ENCODE measurements at places on chromosomes 1 and 21.
A peak's percentile ranks its signal among the peaks of the same experiment; 100 is the strongest.

DNA sequence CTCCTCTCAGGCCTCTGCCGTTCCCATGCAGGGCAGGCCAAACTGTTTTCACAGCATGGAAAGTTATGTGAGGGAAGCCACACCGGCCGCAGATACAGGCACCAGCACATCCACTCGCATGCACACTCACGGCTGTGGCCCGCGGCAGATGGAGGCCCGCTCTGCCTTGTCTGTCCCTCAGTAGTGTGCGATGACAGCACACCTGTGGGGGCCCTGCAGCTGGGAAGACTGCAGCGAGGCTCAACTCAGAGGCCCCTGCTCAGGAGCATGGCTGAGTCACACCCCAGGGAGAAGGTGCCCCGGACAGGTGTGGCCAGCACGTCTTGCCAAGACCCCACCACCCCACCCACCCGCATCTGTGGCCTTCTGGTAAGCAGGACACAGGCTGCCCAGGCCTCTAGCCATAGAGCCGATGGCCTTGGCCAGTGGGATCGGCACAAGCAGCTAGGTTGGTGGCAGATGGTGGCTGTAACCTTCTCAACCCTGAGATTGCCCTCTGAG is 1.3 kb upstream of the UBE2J2 start:
- no peak for DNase-seq

GRCh38 chr1:248622570-248623001 is 12.3 kb downstream of the OR2T11 start:
- DNase-seq = peak; percentile 17

- DNase-seq = no peak
Observed at GRCh38 chr1:26848941-26849774, 13.8 kb upstream of the SFN start.

GRCh38 chr1:177945943-177946650 is 23.8 kb downstream of the SEC16B start:
- DNase-seq = peak; percentile 80

GRCh38 chr1:160097911-160098851 is at the start of gene IGSF8:
Gene IGSF8 (minus strand): TSS chr1:160098619. CDS start chr1:160098472, 147 bp downstream.
- peak; percentile 98 for DNase-seq

DNA sequence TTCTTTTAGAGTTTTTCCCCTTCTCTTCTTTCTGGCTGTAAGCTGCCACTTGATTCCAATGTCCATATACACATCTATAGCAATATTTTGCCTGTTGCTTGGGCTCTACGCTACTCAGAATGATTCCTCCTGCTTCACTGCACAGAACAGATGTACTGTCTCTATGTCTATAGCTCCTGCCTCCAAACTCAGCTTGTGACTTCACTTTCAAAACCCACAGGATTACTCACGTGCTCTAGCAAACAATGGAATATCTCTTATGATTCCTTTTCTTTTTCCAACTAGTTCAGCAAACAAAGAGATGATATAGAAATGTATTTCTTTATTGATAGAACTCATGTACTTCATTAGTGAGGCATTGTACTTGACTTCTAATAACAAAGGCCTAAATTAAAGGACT is 80.5 kb upstream of the SOX13 start:
- DNase-seq = no peak

- DNase-seq = peak; percentile 86
Observed at GRCh38 chr1:215567491-215568298, 591 bp downstream of the KCTD3 start.

- DNase-seq = no peak
Observed at GRCh38 chr1:216643176-216643575, 80.1 kb downstream of the ESRRG start.

- no peak for DNase-seq
Observed at GRCh38 chr1:81672766-81673165, 128.0 kb upstream of the ADGRL2 start.

- DNase-seq = no peak
Observed at GRCh38 chr1:157110686-157111085, 11.1 kb upstream of the ETV3L start.

DNA sequence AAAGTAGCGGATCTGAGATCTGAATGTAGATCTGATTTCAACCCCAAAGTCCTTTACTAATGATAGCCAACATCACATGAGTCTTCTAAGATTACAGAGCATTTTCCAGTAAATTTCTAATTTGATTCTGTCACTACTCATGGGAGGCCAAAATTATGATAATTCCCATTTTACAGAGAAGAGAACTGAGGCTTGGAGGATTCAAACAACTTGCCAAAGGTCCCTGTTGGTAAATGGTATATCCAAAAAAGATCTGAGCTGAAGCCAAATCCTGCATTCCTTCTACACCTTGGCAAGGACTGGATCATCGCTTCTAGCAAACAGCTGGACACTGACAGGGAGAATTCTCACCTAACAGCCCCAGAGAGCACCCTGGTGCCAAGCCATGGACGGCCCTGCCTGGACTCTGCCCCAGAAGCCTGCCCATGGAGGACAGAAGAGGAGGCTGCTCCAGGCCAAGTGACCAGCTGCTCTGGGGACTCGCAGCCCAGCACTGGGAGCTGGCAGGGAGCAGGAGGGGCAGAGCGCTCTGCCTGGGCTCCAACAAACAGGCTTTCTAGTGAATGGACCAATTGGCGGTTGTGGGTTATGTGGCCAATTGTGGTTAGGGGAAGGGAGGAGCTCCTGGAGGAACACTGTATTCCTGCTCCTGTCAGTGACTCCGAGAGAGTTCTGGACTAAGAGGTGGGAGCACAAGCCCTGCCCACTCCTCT is 6.4 kb upstream of the CSF1 start:
- DNase-seq = no peak

DNA sequence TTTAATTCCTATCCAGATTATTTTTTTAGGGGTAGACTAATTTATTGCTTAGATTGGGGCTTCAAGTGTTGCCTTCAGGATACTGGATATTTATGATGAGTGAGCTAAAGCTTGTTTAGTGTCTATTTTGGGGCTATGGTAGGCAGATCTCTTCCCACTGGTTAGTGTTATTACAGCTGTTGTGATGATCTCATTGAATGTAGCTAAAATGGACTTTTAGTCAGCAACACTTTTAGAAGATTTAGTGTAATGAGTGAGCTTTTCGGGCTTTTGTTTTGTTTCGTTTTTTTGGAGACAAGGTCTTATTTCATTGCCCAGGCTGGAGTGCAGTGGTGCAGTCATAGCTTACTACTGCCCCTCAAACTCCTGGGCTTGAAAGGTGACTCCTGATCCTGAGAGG is 14.2 kb downstream of the THRAP3 start:
- peak; percentile 17 for DNase-seq

- DNase-seq = no peak
Observed at GRCh38 chr1:215776336-215776735, 209.2 kb downstream of the KCTD3 start.

GRCh38 chr1:230572121-230573105 is 69.9 kb upstream of the COG2 start:
- peak; percentile 79 for DNase-seq

DNA sequence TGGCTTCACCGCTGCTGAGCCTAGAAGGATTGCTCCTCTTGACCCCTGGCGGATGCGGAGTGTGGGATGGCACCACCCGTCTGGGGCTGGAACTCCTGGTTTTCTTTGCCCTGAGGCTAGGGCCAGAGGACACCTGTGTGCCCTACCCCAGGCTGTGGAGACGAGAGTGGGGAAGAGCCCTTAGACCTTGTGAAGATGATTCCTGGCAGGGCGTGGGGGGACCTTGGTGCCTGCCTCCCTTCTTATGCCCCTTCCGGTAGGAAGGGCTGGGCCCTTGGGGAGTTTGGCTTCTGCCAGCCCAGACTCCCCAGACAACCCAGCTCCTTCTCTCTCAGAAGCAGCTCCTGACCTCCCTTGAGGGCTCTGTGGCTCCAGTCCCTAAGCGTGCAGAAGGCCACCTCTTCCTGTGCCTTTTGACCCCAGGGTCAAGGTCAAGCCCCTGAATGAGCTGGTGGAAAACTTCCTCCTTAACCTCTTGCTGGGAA is 891 bp downstream of the RPS6KA1 start:
- DNase-seq = peak; percentile 67

GRCh38 chr21:19510653-19511052 is 1107.1 kb upstream of the TMPRSS15 start:
- DNase-seq = no peak

GRCh38 chr1:193762236-193762635 is 575.8 kb upstream of the B3GALT2 start:
- no peak for DNase-seq

- no peak for DNase-seq
Observed at GRCh38 chr1:48208652-48209051, 13.9 kb upstream of the SLC5A9 start.

DNA sequence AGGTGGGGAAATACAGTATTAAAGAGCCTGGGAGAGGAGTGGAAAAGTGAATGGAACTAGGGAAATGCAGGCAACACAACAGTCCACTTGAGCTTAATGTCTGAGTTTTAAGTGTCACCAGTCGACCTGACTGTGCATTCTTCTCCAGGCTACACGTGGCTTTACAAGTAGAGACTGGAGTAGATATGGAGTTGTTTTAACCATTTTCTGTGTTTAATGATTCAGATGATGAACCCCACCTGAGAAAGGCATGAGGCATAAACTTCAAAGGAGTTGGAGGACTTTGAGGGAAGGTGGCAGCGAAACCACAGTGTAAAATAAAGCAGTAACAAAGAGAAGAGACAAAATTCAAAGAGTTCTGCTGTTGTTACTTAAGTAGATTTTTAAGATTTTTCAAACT is 12.6 kb downstream of the FUBP1 start:
- no peak for DNase-seq

- DNase-seq = no peak
Observed at GRCh38 chr1:117563492-117563875, 42.4 kb upstream of the TENT5C start.

GRCh38 chr1:198638894-198639635 is at the start of gene PTPRC:
Gene PTPRC (plus strand): TSS chr1:198639040. CDS start chr1:198639269, 229 bp downstream.
- DNase-seq = no peak

- DNase-seq = no peak
Observed at GRCh38 chr1:172400722-172401105, 19.8 kb upstream of the C1orf105 start.

- no peak for DNase-seq
Observed at GRCh38 chr1:201381130-201381529, 3.6 kb upstream of the TNNT2 start.

DNA sequence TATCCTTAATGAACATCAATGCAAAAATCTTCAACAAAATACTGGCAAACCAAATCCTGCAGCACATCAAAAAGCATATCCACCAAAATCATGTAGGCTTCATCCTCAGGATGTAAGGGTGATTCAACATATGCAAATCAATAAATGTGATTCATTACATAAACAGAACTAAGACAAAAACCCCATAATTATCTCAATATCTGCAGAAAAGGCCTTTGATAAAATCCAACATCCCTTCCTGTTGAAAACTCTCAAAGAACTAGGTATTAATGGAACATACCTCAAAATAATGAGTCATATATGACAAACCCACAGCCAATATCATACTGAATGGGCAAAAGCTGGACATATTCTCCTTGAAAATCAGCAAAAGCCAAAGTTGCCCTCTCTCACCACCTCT is 54.6 kb upstream of the DEPDC1 start:
- DNase-seq = no peak

DNA sequence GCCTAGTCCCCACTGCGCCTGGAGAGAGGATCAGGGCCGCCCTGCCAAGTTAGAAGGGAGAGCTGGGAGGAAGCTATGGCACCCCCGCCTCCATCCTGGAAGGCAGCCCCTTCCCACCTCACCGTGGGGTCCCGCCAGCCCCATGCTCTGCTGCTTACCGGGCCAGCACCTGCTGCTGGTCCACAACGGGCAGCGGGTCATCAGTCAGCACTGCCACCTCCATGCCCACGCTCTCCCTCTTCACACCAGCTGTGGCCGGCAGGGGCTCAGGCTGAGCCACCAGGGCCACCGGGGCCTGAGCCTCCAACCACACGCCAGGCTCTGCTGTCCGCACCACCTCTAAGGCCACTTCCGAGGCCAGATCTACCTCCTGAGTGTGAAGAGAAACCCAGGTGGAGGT is 23.5 kb upstream of the DDOST start:
- no peak for DNase-seq

DNA sequence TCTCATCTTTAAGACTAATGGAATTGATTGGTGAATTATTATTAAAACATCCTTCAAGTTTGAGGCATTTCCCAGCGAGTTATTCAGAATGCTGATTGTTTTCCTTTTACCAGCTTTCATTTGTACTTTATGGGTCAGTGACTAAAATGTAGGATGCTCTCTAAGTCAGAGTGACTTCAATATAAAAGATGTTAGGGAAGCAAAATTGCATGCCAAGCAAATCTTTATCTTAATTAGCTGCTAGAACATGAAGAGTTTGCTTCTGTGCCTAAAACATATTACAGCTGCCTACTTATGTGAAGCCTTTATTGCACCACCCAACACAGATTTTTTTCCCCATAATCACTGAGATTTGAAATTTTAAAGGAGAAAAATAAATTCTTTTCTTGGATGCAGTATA is 79.8 kb upstream of the CYYR1 start:
- no peak for DNase-seq

DNA sequence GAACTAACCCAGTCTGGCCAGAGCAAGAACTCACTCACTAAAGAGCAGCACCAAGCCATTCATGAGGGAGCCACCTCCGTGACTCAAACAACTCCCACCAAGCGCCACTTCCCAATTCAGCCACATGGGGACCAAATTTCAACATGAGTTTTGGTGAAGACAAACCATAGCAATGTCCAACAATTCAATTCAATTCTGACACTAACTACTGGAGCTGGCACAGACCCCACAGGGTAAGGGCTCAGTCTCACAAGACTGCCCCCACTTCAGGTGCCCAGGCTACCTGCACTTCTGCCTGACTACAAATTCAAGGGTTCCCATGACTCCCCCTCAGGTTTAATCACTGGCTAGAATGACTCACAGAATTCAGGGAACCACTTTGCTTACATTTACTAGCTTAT is 48.8 kb upstream of the RAP1A start:
- no peak for DNase-seq

DNA sequence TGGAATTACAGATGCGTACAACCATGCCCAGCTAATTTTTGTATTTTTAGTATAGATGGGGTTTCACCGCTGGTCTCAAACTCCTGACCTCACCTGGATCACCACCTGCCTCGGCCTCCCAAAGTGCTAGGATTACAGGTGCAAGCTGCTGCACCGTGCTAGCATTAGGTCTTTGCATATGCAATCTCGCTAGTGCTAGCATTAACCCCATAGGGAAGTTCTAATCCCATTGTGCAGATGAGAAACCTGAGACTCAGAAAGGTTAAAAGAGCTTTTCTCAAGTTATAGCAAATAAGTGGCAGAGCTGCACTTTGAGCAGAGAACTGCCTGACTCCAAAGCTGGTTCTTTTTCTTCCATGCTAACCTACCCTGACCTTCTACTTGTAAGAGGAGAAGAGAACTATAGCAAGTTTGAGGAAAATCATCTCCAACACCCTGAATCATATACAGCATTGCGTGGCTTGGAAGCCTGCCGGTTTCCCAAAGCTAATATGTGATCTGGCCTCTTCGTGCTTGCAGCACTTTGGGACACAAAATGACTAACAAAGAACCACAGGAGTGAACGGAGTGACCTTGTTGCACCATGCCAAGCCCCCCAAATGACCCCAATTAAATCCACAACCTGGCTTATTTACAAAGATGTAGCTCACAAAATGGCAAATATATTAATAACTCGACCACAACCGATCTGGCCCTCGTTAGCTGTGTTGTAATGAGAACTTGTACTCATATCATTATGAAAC is 185.1 kb downstream of the TM2D1 start:
- no peak for DNase-seq

Measured in kidney (tissue), 22 donors.